ENCODE measurements at places on chromosomes 16 and 17.
A peak's percentile ranks its signal among the peaks of the same experiment; 100 is the strongest.

DNA sequence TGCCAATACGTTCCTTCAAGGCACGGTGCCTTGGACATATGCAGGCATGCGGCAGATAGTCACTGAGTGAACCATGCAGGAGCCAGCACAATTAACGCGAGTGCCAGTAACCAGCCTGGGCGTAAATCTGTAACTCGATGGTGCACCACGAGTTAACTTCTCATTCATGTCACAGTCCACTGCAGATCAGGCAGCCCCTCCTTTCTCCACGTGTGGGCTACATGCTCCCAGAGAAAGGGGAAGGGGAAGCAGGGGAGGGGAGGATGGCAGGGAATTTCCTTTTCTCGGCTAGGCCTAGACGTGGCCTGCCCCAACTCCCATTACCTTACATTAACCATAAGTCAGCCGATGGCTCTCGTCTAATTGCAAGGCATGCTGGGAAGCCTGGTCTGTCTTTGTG is 287.9 kb downstream of the CPPED1 start:
- no peak for DNase-seq

GRCh38 chr17:34370997-34371395 is 8.0 kb upstream of the CCL1 start:
- DNase-seq: no peak

DNA sequence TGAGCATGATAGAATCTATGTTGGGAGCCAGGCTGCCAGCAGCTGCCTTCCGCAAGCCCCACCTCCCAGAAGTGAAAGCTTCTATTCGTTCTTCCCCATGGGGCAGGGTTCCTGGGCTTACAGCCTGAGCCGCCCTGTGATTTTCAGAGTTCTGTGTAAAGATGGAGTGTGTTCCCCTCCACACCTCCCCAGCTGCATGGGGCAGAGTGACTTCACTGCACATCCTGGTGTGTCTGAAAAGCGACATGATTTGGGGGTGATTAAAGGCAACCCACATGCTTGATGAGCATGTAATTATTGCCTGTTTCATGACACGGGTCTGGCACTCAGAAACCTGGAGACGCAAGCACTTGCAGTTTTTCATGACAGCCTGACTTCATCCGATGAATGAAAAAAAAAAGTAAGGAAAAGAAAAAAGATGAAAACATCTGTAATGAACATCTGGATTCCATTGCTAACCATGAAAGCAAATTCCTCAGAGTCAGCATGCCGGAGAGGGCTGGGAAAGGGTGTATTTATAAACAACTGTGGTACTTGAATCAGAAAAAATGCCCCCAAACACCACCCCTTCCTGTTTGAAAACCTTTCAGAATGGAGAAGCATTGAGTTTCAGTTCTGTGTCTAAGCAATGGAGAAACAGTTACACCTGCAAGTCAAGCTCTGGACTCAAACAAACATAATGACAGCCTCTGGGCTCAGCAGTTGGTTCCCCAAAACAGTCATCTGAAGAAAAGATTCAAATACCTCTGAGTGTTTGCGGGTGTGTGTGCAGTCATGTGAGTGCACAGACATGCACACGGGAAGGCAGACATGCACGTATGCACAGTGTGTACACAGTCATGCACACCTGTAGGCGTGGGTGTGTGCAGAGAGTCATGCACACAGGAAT is 266.0 kb downstream of the ENGASE start:
- DNase-seq: no peak

DNA sequence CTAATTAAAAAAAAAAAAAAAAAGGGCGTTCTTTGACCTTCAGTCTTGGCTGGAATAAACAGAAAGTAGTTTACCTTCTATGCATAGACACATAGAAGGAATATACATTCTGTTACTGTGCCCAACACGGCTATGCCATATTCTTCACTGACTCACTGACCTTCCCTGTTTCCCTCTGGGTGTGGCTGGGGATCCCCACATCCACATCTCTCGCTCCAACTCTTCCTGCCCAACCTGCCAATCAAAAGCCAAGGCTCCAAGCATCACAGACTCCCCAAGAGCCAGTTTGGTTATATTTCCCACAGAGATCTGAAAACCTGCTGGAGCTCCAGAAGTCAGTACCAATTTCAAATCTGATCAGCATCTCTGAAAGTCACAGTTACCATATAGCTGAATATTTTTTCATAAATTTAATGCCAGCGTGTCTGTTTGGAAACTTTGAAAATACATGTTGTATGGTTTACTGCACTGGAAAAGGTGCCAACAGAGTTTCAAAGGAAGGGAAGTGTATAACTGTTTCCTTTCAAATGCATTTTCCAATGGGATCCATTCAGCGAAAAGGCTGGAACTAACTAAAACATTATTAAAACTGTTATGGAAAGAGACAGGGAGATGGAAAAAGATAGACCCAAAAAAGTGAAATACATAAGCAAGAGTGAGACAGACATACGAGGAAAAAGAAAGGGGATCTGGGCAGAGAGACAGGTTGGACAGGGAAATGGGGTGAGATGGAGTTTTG is 91.8 kb downstream of the SMG6 start:
- no peak for DNase-seq

DNA sequence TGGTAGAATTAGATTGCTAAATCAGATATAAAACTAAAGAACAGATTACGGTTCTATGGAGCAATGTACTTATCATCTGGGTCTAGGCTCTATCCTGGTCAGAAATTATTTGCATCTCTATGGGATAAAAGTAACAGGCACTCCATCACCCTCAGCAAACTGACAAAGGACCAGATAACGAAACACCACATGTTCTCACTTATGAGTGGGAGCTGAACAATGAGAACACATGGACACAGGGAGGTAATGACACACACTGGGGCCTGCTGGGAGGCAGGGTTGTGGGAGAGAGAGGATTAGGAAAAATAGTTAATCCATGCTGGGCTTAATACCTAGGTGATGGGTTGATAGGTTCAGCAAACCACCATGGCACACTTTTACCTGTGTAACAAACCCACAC is 61.9 kb downstream of the MPHOSPH6 start:
- DNase-seq: no peak

DNA sequence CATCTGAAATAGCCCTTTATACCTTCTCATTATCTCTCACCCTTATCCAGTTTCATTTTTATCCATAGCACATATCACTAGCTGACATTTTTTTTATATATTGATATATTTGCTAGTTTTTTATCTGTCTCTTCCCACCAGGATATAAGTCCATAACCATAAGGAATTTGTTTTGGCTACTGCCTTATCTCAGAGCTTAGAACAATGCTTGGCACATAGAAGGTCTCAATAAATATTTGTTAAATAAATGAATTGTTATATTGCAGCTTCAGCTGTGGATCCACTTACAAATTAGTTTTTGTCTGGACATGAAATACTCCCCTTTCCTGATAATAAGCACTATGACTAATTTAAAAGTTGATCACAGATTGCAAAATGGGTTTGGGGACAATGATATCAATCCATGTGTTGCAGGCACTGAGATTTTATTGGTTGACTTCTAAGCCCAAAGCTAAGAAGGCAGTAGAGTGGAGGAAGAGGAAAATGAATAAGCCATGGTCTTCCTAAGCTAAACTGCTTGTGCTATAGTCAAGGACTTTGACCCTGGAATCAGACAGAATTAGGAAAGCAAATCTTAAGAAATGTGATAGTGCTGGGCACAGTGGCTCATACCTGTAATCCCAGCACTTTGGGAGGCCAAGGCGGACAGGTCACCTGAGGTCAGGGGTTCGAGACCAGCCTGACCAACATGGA is 31.9 kb upstream of the YPEL2 start:
- DNase-seq: no peak

DNA sequence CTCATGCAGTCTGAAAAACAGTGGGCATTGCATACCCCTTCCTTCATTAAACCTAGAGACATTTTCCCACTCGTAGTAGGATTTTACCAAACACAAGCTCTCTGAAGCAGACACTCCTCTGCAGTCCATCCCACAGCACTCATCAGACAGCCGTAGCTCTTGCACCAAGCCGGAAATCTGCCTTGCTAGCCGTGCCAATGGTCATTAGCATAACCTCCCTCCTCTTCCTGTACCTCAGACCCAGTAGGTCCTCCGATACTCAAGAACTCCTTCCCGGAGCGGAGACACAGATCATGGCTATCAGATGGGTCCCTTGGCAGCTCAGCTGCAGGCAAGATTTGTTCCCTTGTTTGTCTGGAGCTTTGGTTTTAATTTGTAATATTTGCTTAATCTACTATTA is 483.1 kb upstream of the PSMD7 start:
- no peak for DNase-seq

GRCh38 chr17:50188531-50188920 is 12.9 kb downstream of the COL1A1 start:
- no peak for DNase-seq

GRCh38 chr17:13562271-13562800 is 39.4 kb downstream of the HS3ST3A1 start:
- no peak for DNase-seq

GRCh38 chr17:56761387-56761786 is 72.3 kb downstream of the C17orf67 start:
- no peak for DNase-seq

DNA sequence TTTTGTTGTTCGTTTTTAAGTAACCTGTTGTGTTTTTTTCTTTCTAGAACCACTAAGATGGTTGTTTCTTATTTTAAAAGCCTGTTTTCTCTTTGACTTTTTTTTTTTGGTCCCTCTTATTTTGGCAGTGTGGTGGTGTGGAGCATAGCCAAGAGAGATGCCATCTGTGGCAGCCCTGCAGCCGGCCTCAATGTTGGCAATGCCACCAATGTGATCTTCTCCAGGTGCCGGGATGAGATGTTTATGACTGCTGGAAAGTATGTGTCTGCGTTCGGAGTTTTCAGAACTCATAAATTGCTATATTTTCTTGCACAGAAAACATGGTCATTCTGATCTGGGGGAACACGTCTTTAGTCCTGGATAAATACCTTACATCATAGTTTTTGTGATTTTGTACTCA is 17.6 kb downstream of the CFAP52 start:
- no peak for DNase-seq

DNA sequence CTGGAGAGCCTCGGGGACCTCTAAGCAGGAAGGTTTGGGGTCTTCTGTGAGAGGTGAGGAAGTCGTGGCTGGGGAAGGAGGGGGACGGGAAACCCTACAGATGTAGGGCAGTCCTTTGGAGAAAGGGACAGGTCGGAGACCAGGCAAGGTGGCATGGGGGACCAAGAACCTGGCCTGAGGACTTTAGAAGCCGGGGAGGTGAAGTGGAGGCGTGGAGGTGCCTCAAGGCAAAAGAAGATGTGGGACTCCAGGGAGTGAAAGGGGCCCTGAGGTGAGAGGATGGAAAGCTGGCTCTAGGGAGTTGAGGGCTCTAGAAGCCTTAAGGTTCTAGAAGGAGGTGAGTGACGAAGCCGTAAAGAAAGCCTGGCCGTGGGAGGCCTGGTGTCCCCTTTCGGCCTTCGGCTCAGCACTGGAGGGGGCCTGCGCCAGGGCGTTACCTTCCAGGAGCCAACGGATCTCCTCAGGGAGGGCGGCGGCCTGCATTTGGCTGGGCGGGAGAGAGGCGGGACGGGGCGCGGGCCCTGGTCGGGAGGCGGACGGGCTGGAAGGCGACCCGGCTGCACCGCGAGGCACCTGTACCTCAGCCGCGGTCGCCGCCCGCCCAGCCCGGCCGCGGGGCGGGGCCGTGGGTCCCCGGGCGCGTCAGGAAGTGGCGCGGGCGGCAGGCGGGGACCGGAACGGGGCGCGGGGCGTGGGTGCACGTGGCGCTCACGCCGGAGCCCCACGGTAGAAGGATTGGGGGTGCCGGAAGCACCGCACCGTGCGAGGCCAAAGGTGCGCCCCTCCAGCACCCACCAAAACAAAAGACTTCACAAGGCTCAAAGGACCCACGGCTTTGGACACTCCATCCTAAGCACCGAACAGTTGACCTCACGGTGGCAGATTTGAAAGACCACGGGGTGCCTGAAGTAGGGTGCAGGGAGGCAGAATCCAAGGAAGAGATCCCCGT is at the start of gene SKAP1:
Gene SKAP1 (minus strand): TSS at position 577 of the 949 bp plus-strand sequence.
- peak; percentile 68 for DNase-seq

DNA sequence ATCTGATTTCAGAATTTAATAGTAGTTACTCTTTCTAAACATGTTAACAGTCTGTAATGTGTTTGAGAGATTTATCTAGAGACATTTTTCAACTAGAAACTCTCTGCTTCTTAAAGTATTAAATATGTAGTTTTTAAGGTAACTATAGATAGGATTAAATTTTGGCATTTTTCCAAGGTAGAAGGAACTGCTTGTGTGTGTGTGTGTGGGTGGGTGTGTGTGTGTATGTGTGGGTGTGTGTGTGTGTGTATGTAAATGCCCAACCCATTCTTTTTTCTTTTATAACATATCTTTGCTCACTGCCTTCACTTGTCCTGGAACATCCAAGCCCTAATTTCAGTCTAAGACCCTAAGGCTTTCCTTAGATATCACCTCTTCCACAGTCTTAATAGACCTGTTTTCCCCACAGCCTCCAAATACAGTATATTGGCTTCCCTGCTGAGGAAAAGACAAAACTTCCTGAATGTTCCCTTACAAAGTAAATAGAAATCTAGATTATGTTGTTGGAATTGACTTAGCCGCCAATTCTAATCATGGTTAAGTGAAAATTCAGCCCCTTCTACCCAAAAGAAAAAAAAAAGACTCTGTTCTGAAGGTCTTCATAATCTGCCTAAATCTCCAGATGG is 33.5 kb downstream of the NUP93 start:
- no peak for DNase-seq

DNA sequence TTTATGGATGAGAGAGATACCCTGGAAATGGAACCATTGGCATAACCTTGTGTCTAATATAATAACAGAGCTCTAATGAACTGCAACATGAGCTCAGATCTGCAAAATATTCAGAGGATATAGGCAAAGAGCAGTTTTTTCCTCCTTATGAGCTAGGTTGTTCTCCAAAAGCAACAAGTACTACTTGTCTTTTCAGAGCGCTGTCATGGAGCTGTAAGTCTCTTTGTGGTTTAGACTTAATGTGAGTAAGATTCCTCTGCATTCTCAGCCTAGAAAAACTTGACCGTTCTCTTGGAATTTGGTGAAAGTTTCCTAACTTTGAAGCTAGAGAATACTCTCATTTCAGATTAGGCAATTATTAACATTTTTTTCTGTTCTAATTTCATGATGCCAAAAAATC is 85.2 kb downstream of the FTO start:
- no peak for DNase-seq

DNA sequence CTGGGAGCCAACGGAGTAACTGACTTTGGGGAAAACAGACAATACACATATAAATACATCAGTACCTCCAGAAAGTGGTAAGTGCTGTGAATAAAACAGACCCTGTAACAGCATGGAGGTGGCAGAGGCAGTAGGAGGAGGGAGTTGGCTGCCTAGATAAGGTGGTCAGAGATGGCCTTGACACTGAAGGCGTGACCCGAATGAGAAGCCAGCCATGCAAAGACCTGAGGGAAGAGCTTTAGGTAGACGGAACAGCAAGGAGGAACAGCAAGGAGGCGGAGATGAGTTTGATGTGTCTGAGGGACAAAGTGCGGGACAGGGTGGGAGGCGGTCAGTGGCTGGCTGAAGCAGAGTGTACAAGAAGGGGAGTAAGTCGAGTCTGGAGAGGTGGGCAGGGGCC is 8.1 kb upstream of the SLC6A4 start:
- no peak for DNase-seq

DNA sequence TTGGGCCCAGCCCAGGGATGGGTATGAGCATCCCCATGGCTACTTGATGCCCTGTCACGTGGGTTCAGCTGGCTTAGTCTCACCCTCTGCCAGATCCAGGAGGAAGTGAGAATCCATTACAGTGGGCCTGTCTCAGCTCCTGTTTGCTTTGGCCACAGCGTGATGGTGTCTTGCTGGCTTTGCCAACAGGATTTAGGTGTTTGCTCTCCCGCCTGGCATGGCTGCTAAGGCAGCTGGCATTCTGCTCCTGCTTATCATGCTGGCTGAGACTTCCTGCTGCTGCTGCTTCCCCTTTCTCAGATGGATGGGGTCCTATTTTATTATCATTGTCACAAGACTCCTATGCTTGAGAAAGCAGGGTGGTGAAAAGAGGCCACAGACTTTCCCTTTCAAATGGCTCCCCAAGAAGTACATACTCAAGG is 28.3 kb upstream of the HOXB13 start:
- DNase-seq: no peak
